Testis (tissue), 5 donors: ENCODE measurements at places on chromosomes 5 and 9. TPM values are rescaled to one million over a fixed set of nuclear protein-coding genes. Genes with fewer than 3 reads are reported as not detected.

GRCh38 chr5:111132731-111133435, 40.7 kb downstream of the WDR36 start:
- no peaks in the 10 kb centered on the region for H3K36me3 ChIP-seq
- no peaks in the 10 kb centered on the region for H3K27me3 ChIP-seq
- no peak overlapping the region for H3K4me3 ChIP-seq
- no peak for DNase-seq

- no peaks in the 10 kb centered on the region for H3K4me1 ChIP-seq
- H3K4me3 ChIP-seq: no peak overlapping the region
- DNase-seq: peak; percentile 85
- H3K27ac ChIP-seq: no peak overlapping the region
- no peaks in the 10 kb centered on the region for H3K36me3 ChIP-seq
- no peaks in the 10 kb centered on the region for H3K27me3 ChIP-seq
These were observed 6.1 kb upstream of the PRR16 start for GRCh38 chr5:120457839-120458507.

GRCh38 chr9:90368928-90369327, 273.7 kb downstream of the DIRAS2 start:
- no peaks in the 10 kb centered on the region for H3K27me3 ChIP-seq
- DNase-seq: no peak
- H3K27ac ChIP-seq: no peak overlapping the region

GRCh38 chr9:69674716-69675438, 2.7 kb upstream of the APBA1 start:
- no peak overlapping the region for H3K27ac ChIP-seq
- peaks cover 8% of the 10 kb centered on the region for H3K4me1 ChIP-seq
- H3K4me3 ChIP-seq: no peak overlapping the region
- no peaks in the 10 kb centered on the region for H3K36me3 ChIP-seq

DNA sequence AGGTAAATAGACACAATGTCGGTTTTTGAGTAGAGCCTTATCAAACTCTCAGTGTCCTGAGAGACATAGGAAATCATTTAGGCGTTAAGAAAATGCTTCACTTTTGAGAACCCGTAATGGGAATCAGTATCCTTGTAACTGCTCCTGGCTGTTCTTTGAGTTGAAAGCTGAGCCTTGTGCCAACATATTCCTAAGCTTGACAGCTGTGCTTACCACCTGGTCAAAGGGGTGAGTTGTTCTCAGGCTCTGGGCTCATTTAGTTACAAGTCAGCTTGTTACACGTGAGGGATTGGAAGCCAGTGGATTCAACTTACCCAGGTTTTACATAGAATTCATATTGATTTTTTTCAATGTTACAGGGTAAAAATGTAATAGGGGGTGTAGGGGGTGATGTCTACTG, 145.9 kb downstream of the GABRB2 start:
- H3K36me3 ChIP-seq: no peaks in the 10 kb centered on the region
- H3K4me1 ChIP-seq: peaks cover 5% of the 10 kb centered on the region
- no peak overlapping the region for H3K4me3 ChIP-seq
- no peak overlapping the region for H3K27ac ChIP-seq
- H3K27me3 ChIP-seq: no peaks in the 10 kb centered on the region
- DNase-seq: no peak

DNA sequence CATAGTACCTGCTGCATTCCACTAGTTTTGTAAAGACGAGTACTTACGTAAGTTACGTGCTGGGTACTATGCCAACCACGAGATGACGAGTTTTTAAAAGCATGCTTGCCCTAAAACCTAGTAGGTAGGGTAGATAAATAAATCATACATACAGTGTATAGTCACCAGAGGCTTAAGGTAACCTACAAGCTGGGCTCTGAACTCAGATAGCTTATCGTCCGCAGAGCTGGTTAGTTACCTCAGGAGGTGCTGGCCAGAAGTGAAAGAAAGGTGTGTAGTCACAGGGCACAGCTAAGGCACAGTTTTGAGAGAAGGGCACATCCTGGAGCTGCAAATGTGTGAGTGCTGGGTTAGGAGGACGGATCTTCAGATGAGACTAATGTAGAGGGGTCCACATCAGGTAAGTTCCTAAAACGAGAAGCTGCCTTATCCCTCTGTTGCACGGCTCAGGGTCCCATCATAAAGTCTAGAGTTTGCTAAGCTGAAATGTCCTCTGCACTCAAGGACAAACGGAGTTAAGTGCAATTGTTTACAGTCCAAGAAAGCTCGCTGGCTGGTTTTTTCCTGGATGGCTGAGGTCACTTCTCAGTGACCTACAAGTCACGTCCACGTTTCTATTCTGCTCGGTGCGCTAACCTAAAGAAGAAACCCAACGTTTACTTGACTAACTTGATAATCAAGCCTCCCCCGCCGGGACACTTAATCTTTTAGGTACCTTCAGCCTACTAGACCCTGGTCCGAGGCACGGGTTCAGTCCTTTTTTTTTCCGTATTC, 1.1 kb upstream of the SNX24 start:
- H3K27ac ChIP-seq: peak overlapping the region; percentile 76
- H3K4me1 ChIP-seq: peaks cover 5% of the 10 kb centered on the region
- no peaks in the 10 kb centered on the region for H3K36me3 ChIP-seq
- H3K4me3 ChIP-seq: peak overlapping the region; percentile 72

GRCh38 chr5:91277840-91278239, 105.3 kb downstream of the ARRDC3 start:
- no peak for DNase-seq
- H3K27ac ChIP-seq: no peak overlapping the region
- H3K27me3 ChIP-seq: no peaks in the 10 kb centered on the region
- H3K36me3 ChIP-seq: no peaks in the 10 kb centered on the region
- no peaks in the 10 kb centered on the region for H3K4me1 ChIP-seq

DNA sequence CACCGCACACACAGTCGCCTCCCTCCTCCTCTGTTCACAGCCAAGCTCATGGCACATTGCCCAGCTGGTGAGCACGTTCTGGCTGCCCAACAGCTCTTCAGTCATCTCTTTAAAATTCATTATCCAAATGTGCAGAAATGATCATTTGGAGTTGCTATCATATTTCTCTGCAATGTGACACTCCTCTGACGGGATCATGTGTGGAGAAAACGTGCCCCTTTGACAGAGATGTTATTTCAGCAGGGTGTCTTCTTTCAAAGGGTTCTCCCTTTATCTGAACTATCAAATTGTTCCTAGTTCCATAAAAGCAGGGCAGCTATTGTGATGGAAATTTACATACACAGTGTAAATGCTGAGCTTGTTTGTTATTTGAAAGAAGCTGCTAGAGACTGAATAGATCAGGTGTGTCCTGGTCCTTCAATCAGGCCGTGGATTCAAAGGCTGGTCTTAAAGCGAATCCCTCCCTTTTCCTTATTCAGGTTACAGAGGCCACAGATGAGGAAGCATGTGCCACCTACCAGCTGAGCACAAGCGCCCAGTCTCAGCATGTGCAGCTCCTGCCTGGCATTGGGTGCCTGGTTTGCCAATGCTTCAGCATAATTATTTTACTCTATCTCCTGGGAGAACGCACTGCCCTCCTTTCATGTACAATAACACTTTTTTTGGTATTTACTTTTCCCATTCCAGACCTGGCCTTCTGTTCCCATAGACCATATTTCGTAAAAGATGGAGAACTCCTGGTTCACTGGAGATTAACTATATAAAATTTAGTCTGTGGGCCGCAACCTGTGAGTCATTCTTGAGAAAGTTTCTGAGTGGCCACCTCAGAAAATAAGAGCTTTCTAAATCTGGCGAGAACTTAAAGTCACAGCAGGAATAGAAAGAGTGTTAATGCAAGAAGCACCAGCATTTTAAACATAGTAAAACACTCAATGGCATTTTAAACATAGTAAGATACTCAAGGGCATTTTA, 433.7 kb downstream of the ENC1 start:
- H3K4me1 ChIP-seq: peaks cover 12% of the 10 kb centered on the region
- no peaks in the 10 kb centered on the region for H3K27me3 ChIP-seq
- no peak overlapping the region for H3K4me3 ChIP-seq
- no peaks in the 10 kb centered on the region for H3K36me3 ChIP-seq
- H3K27ac ChIP-seq: no peak overlapping the region

GRCh38 chr5:150130493-150130922, 25.1 kb downstream of the PDGFRB start:
- peaks cover 27% of the 10 kb centered on the region for H3K4me1 ChIP-seq
- H3K4me3 ChIP-seq: no peak overlapping the region
- H3K27ac ChIP-seq: peak overlapping the region; percentile 76
- no peaks in the 10 kb centered on the region for H3K36me3 ChIP-seq
- no peak for DNase-seq
- H3K27me3 ChIP-seq: no peaks in the 10 kb centered on the region

DNA sequence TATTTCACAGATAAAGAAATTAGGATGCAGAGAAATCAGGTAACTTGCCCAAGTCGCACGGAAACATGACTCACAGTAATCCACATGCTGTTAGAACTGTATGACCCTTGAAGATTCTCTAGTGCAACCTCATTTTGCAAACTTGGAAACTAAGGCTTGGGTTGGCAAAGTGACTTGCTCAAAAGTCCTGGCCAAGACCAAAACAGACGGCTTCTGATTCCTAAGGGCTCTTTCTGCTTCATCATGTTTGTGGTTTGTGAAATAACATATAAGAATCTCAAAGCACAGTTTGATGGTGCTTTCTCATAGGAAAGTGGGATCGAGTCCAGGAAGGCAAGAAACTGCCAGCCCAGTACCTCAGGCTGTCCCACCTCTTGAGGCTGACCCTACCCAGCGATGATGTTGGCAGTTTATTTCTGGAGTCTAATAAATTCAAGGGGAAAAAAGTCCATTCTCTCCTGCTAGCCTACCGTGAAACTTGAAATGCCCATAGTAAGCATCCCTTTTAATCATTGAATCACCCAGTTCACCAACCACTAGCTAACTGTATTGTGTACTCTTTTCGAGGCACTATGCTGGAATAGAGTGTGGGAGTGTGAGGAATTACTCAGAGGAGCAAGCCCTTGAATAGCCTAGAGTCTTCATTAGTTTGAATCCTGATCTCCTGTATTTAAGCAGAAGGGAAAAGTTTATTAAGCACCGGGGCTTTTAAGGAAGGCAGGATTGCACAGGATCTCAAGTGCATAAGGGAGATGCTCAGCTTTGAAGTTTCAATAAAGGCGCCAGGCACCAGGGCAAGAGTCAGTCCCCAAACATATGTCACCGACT, 14.1 kb downstream of the CAPSL start:
- H3K36me3 ChIP-seq: no peaks in the 10 kb centered on the region
- peaks cover 6% of the 10 kb centered on the region for H3K4me1 ChIP-seq
- no peak overlapping the region for H3K27ac ChIP-seq
- H3K27me3 ChIP-seq: no peaks in the 10 kb centered on the region
- no peak overlapping the region for H3K4me3 ChIP-seq
- DNase-seq: no peak

GRCh38 chr9:91465420-91465819, 41.8 kb upstream of the NFIL3 start:
- H3K27me3 ChIP-seq: no peaks in the 10 kb centered on the region
- no peaks in the 10 kb centered on the region for H3K36me3 ChIP-seq
- DNase-seq: no peak
- H3K27ac ChIP-seq: no peak overlapping the region
- no peaks in the 10 kb centered on the region for H3K4me1 ChIP-seq

DNA sequence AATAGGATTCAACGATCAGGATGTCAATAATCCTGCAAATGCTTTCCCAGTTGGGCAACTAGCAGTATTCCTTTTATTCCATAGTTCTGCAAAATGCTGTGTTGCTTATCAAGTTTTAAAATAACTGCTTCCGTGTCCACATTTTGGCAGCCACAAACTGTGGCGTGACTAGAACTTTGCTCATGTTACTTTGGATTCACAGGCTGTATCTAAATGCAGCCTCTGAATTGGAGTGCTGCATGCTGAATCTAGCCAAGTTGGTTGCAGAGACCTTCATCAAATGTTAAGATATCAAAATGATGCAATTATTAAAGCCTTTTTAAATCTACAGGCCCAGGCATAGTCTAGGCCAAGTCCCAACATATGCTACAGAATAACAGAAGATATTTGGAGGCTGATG, 249.2 kb downstream of the NR2F1-AS1 start:
- H3K27me3 ChIP-seq: no peaks in the 10 kb centered on the region
- no peaks in the 10 kb centered on the region for H3K4me1 ChIP-seq
- H3K4me3 ChIP-seq: no peak overlapping the region
- H3K36me3 ChIP-seq: no peaks in the 10 kb centered on the region

DNA sequence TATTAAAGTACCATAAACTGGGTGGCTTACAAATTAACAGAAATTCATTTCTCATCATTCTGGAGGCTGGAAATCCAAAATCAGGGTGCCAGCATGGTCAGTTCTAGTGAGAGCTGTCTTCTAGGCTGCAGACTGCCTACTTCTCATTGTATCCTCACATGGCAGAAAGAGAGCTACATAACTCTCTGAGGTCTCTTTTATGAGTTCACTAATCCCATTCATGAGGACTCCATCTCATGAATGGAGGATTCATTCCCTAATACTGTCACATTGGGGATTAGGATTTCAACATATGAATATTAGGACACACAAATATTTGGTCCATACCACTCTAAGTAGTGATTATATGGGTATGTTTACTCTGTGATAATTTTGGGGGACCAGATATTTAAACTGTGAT, 84.0 kb downstream of the ERP44 start:
- H3K4me1 ChIP-seq: no peaks in the 10 kb centered on the region
- no peak overlapping the region for H3K4me3 ChIP-seq
- H3K36me3 ChIP-seq: no peaks in the 10 kb centered on the region
- DNase-seq: no peak

DNA sequence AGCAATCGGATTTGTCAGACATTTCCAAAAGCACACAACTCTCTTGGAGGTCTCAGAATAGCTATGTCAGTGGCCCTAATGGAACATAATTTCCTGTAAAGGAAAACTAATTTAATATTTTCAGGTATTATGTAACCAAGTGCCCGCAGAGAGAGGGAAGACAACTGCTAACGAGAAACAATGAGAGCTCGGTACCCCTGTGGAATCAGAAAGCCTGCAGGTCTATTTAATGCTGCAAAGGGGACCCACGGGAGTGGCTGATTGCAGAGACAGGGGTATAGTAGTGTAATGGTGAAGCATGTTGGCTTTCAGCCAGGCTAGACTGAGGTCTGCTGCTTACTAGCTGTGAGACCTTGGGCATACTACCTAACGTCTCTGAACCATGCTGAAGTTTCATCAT, 508.1 kb upstream of the BRINP1 start:
- H3K4me1 ChIP-seq: peaks cover 4% of the 10 kb centered on the region
- H3K27ac ChIP-seq: no peak overlapping the region
- H3K27me3 ChIP-seq: no peaks in the 10 kb centered on the region
- H3K36me3 ChIP-seq: no peaks in the 10 kb centered on the region

GRCh38 chr5:160155017-160155750, 35.9 kb upstream of the PWWP2A start:
- DNase-seq: no peak
- H3K4me1 ChIP-seq: no peaks in the 10 kb centered on the region
- H3K27ac ChIP-seq: no peak overlapping the region

- H3K4me3 ChIP-seq: no peak overlapping the region
- no peak overlapping the region for H3K27ac ChIP-seq
- H3K27me3 ChIP-seq: no peaks in the 10 kb centered on the region
- no peaks in the 10 kb centered on the region for H3K36me3 ChIP-seq
- no peaks in the 10 kb centered on the region for H3K4me1 ChIP-seq
These were observed 77.3 kb upstream of the SLC1A3 start for GRCh38 chr5:36529142-36529541.

GRCh38 chr5:14801792-14802191, 69.8 kb downstream of the ANKH start:
- no peaks in the 10 kb centered on the region for H3K27me3 ChIP-seq
- H3K36me3 ChIP-seq: no peaks in the 10 kb centered on the region
- DNase-seq: no peak
- H3K4me1 ChIP-seq: no peaks in the 10 kb centered on the region
- no peak overlapping the region for H3K4me3 ChIP-seq

- DNase-seq: no peak
- H3K4me3 ChIP-seq: no peak overlapping the region
These were observed 145.9 kb downstream of the ROR2 start for GRCh38 chr9:91803970-91804752.

SVEP1 gene
- total RNA-seq: 6.9 TPM

IFNA10 gene
- not detected for total RNA-seq

NHP2 gene
- 132 TPM for total RNA-seq

MCC gene
- 21.4 TPM for total RNA-seq

IGFBPL1 gene
- total RNA-seq: 18.4 TPM

GSN gene
- total RNA-seq: 356 TPM

GRM6 gene
- total RNA-seq: 1.1 TPM

SCGB3A2 gene
- not detected for total RNA-seq
